NCI-H526 (cell line): ENCODE measurements at places on chromosomes 5 and 9.

GRCh38 chr5:143887903-143888665, 76.1 kb downstream of the HMHB1 start:
- no peak for DNase-seq

GRCh38 chr9:126330536-126330935, 3.9 kb downstream of the MVB12B start:
- no peak for DNase-seq

DNA sequence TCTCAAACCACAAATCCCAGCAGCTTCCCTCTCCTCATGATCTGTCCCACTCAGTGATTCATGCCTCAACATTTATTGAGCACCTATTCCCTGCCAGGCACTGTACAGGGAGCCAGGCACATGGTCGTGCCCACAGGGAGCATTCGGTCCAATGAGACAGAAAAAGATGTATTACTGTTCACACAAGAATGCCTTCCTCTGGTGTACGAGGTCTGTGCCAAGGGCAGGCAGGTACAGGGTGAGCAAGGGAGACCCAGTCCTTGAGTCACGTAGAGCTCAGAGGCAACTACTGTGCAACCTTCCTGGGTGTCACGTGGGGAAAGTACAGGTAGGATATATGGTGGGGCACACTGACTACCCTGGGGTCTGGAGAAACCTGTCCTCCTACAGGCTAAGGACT, 4.6 kb downstream of the CNTFR start:
- no peak for DNase-seq

GRCh38 chr5:10702040-10702629, 58.9 kb downstream of the DAP start:
- no peak for DNase-seq

DNA sequence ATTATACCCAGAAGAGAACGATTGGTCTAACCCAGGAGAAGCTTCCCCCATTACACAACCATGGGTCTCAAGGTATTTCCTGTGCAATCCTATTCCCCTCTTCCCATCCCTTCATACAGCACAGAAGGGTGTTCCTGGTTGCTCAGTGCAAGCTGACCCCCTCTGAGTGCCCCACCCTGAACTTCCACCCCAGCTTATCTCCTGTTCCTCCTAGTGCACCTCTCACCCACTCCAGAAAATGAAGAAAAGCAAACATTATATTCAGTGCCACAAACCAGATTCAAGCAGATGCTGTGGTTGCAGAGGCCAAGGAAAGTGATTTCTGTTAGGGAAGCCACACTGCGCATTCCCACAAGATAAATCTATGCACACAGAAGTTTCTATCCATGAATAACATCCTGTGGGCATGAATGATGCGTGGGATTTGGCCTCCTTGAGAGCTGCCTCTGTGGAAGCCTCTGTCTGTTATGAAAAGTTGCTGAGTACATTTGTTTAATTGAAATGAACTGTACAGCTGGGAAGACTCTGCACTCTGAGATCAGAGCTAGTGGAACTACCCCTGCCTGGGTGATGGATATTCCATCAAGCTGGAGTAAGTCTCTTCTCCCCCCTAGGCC, 2.2 kb upstream of the OR2S2 start:
- DNase-seq, result no peak

- DNase-seq, result no peak
Measured at GRCh38 chr5:67985686-67986387, 229.7 kb upstream of the PIK3R1 start.

GRCh38 chr5:173917788-173918786, 29.9 kb downstream of the CPEB4 start:
- peak; percentile 63 for DNase-seq

DNA sequence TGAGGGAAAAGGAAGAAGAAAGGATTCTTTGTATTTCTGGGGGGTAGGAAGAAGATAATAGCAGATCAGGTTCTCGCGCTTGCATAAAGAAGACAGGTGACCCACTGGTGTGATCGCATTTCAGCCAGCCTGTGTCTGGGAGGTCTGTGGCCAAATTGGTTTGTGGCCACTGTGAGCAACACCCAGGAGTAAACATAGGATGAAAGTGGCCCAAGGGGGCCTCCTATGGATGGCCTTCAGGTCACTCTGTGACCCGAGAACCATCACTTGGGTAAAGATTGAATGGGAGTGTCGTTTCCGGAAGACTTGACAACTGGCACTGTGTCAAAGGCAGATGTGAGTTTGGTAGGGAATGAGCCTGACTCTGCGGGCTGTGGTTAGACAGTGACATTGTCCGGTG, 34.2 kb downstream of the RAI14 start:
- peak; percentile 5 for DNase-seq

- peak; percentile 73 for DNase-seq
Measured at GRCh38 chr5:73204332-73204731, 31.3 kb downstream of the TMEM174 start.

GRCh38 chr9:121765021-121765950, 113.9 kb downstream of the DAB2IP start:
- DNase-seq, result no peak

DNA sequence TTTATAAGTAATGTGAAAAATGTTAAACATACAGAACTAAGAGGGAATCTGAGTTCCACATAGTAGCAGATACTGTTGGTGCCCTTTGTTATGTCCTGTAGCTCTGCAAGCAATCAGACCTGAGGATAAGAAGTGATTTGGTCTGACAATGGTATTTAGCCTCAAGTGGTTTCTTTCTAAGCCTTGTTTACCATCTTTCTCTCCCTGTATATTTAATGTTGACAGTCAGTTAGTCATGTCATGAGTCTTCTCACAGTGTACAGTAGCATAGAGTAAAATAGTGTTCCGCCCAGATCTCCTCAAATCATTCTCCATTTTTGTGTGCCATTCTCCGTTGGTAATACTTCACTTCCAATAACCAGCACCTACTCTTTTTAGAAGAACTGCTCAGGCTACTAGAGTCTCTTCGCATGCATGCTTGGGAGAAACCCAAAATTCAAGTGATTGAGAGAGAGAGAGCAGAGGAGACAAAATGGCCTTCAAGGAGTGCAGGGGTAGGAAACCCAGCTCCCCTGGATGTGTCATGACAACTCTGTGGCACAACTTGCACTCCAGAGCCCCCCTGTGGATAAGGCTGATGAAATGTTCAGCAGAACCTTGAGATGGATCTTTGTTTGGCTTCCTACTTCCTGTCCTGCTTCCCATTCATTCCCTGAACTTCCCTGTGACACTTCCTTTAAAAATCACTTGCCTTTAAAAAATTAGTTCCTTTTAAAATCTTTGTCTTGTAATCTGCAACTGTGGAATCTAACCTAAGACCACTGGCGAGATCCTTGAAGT, 129.2 kb upstream of the FST start:
- no peak for DNase-seq

DNA sequence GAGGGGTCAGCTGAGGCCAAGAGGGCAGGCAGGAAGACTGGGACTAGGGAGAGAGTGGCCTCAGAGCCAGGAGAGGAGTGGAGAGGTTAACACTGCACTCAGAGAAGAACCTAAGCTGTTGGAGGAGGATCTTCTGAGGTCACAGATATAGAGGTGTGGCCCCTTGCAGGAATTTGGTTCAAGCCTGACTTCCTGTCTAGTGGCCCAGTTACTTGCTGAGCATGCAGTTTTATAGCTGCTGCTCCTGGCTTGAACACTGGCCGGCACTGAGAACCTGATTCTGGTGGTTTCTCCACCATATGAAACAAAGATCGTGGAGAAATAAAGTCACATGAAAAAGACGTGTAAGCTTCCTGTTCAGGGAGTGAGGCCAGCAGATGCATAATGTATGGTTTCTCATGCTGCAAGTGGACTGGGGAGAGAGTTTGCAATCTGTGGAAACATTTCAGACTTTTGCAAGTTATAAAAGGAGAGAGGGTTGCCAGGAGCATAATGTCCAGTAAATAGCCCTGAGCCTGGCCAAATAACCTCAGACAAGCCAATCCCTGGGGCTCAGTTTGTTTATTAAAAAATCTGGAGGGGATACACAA, 82.6 kb downstream of the GALNT10 start:
- no peak for DNase-seq

- DNase-seq, result no peak
Measured at GRCh38 chr9:109289186-109289585, 31.7 kb downstream of the EPB41L4B start.
